ENCODE measurements at places on chromosomes 11 and 22.
A peak's percentile ranks its signal among the peaks of the same experiment; 100 is the strongest.

GRCh38 chr11:85590848-85591483, 36.2 kb downstream of the DLG2 start:
- peak; percentile 59 for DNase-seq

GRCh38 chr11:47570651-47571356, 5.4 kb downstream of the PTPMT1 start:
- no peak for DNase-seq

- no peak for DNase-seq
Observed at GRCh38 chr11:19663206-19663605, 49.4 kb upstream of the NAV2 start.

- DNase-seq: no peak
Observed at GRCh38 chr22:21587803-21588611, 20.5 kb downstream of the UBE2L3 start.

DNA sequence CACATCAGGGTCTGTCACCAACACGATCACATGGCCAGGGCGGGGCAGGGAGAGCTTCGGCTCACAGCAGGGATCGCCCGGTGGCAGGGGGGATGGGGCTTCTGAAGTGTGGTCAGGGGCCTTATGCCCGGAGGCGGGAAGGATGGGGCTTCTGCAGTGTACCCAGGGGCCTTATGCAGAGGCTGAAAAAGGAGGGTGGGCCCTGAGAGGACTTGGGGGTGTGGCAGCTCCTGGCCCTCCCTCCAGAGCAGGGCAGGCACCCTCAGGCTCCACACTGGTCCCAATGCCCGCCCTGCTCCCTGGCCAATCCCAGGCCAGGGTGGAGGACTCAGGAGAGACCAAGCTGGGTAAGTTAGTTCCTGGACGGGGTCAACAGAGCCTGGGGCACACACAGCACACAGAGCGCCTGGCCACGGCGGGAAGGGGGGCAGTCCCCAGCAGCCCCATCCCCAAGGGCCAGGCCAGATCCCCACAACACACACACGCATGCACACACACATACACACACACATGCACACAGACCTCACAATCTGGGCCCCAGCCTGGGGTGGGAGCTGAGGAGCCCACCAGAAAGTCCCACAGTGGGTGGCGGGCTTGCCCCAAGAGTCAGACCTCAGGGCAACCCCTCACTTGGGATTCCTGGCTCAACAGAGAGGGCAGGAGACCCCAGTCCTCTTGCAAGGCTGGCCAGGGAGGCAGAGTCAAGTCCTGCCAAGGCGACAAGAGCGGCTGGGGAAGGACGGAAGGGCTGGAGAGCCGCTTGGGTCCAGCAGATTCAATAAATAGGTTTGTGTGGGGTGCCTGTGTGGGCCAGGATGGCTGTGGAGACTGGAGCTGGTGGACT, 1.1 kb upstream of the CEND1 start:
- DNase-seq: no peak

DNA sequence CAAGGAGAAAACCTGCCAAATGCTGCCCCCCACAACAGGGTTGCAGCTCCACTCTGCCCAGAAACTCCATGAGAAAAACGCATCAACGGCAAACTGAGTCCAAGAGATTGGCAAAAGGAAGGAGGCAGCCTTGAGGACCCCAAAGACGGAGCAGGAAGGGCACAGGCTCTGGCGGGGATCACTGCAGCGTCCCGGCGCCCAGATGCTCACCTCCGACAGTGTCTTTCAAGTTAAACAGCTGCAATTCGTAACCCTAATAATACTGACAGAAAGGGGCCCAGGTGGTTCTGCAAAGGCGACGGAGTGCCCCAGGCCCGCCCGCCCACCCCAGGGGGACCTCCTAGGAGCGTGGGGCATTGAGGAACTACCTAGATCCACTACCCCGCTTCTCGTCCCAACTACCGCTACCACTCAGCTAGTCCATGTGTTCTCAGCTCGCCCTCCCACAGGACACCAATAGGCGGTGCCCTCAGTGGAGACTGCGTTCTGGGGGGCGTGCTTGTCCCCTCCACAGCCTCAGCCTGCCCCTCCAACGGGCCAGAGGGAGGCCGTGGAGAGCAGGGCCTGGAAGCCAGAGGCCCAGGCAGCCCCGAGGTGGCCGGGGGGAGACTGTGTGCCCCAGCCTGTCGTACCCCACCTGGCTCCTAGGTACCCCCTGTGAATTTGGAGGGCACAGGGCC, 127.4 kb downstream of the PHF21B start:
- DNase-seq: no peak

- DNase-seq: peak; percentile 25
Observed at GRCh38 chr22:46797355-46797754, 34.9 kb downstream of the TBC1D22A start.

DNA sequence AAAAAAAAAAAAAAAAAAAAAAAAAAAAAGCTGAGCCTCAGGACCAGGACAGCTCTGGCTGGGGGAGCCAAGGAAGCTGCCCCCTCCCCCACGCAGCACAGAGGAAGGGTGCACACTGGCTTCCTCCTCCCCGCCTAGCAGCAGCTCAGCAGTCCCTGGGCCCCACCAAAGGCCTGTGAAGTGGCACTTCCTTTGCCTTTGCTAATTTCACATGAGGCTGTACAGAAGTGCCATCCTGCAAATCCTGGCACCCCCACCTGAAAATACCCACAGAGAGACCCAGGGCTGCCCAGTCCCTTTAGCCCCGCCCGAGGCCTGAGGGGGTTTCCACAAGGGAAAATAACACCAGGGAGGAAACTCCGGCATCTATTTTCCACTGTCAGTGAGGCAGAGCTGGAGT, 3.9 kb downstream of the RHOG start:
- no peak for DNase-seq

DNA sequence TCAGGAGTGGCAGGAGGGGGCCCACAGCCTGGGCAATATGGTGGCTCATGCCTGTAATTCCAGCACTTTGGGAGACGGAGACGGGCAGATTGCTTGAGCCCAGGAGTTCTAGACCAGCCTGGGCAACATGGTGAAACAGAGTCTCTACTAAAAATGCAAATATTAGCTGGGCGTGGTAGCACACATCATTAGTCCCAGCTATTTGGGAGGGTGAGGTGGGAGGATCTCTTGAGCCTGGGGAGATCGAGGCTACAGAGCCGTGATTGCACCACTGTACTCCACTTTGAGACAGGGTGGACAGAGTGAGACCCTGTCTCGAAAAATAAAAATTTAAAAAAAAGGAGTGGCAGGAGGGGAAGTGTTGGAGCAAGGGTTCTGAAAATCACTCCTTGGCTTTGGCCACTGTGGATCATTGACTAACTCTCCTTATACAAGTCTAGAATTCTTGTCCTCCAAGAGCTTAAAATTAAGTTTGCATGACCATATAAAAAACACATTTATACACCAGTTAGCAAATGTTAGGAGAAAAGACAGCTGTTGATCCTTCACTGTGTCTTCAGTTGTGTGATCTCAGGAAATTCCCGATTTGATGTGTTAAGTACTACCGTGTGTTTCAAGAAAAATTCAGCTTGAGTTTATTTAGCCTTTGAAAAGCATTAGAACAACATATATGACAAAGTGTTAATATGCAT, 2.3 kb upstream of the WEE1 start:
- no peak for DNase-seq

DNA sequence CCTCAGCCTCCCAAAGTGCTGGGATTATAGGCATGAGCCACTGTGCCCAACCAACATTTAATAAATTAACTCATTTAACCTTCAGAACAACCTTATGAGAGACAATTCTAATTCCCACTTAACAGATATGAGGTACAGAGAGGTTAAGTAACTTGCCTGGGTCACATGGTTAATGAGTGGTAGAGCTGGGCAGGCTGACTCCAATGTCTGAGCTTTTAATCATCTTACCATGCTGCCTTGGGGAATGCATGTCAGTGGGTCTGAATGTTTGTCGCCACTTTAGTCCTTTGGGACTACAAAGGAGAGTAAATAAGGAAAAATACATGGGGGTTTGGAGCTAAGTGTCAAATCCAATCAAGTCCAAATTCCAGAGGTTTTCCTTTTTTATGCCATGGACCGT, 11.2 kb upstream of the PIK3C2A start:
- no peak for DNase-seq

DNA sequence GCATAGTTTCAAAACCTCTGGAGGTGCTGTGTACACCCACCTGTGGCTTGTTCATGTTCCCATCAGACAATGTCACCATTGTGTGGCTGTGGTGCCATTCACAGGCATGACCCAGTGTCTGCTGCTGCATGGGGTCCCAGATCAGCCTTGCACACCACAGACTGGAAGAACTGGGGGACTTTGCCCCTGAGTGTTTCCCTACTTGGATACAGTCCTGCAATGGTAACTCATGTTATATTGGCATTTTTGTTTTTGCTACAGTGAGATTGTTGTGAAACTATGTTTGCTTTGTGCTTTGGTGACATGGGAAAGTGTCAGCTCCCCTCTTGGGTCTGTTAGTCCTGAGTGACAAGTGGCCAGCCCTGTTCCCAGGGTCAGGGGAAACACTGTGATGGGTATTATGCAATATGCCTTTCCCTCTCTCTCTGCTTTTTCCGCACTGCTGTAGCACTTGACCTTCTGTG, 108.8 kb downstream of the NAV2 start:
- DNase-seq: no peak

DNA sequence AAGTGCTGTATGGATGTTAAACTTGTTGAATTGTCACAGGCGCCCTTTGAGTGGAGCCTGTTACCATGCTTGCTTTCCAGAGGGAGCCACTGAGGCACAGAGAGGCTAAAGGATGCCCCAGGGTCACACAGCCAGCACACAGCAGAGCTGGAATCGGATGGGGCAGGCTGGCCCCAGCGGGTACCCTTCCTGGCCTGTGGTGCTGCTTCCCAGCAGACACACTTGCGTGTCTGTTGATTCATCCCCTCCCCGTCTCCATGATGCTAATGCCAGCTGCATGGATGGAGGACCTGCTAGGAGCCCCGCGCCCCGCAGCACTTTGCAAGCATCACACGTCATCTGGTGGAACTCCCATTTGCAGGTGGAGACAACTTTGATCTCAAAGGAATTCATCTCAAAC, 52.4 kb upstream of the SHISAL1 start:
- DNase-seq: no peak

DNA sequence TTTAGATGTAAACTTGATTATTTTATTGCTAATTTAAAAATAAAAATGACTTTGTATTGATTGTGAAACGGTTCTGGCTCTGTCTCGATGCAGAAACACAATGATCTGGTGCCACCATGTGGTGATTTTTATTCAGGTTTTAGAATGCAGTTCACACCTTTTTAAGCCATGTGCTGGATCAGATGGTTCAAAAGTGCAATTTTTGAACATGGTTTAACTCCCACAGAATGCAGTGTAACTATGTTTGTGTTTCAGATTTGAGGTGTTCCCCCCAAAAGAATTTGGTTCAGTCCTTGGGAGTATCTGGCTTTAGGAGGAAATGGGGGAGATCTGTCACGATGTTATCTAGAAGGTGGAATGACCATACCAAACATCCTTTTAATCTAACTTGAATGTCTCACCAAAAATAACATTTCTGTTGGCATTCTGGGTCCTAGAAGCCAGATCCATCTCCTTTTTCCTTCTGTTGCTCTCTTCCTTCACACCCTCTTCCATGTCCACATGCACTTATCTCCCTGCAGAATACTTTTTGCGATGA, 7.9 kb downstream of the MRPL16 start:
- DNase-seq: peak; percentile 46

GRCh38 chr11:118010738-118011461, 24.7 kb downstream of the IL10RA start:
- DNase-seq: no peak

DNA sequence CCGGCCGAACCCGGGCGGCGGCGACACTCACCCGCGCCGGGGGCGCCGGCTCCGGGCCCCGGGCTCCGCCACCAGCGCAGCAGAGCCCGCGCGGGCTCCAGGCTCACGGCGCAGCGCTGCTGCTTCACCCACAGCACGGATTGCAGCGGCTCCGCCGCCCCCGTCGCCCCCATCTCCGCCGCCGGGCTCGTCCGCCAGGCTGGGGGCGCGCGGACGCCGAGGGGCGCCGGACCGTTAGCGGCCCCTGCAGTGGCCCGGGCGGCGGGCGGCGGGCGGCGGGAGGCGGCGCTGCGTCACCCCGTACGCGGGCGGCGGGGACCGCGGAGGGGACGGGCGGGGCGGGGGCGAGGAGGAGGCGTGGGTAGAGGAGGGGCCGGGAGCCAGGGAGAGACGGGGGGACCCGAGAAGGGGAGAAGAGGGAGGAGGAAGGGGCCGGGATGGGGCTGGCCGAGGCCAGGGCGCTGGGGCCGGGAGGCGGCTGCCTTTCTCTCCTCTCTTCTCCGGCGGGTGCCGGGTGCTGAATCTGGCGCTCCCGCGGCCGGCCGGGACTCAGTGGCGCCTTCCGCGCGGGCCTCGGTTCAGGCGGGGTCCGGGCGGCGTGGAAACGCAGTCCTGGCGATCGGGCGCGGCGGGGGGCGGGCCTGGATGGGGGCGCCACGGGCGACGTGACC, at the start of gene CERK:
Gene CERK, minus strand, starts transcription at position 277 of the 671 bp plus-strand sequence. Its CDS starts 104 bp downstream, at position 173.
- peak; percentile 82 for DNase-seq

DNA sequence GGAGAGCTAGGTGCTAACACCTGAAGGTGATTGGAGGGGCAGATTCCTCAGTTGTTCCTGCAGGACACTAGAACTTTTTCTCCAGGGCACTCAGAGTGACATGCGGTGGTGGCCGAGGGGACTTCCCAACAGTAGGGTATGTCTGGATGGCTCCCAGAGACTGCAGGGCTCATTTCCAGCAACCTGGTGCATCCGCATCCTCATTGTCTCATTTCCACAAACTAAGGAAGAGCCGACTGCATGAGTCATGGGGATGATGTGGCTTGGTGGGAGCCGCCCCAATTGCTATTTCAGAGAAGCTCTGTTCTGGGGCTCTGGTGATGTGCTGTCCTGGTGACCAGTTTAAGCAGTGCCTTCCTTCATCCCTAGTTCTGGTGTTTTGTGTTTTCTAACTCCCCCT, 2.8 kb upstream of the ROBO4 start:
- DNase-seq: peak; percentile 93

DNA sequence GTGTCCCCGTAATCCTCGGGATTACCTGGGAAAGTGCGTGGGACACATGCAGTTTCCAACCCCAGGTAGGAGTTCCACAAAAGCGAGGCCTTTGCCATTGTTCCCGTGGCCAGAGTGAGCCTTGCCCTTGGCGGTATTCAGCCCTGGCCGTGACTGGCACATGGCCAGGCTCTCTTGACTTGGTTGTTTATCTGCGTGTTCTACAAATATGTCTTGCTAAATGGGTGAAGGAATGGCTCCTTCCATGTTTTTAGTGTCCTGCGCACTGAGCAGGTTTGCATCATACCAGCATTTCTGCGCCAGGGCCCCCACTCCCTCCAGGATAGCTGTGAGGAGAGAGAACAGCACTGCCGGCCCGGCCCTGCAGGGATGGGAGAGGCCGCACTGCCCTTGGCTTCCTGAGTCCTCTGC, 20.0 kb downstream of the POLR3H start:
- DNase-seq: no peak

DNA sequence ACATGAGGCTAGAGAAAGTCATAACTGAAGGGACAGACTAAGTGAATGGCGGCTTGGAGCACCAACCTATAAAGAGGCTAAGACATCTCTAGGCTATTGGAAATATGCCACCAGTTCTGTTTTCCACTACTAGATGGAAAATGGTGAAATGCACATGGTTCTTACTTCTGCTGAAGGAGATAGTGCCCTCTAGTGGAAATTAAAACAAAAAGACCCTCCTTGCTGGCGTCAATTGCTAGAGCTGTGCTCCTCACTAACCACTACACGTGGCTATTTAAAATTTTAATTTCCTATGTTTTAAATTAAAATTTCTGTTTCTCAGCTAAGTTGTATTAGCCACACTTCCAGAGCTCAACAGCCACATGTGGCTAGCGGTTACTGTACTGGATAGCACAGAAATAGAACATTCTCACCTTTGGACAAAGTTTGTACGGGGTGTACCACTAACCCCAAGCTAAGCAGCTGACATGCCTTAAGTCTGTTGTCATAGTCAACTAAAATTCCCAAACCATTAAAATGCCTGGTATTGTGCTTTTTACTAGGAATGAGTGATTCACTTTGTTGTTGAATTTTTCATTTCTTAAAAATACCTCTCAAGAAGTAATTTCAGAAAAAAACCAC, 34.1 kb upstream of the CALCA start:
- peak; percentile 41 for DNase-seq
